ENCODE measurements at places on chromosomes 4 and X. TPM values are rescaled to one million over a fixed set of nuclear protein-coding genes. Genes with fewer than 3 reads are reported as not detected.

- no peak for DNase-seq
These were observed 61.8 kb downstream of the MAGED1 start for GRCh38 chrX:51955200-51955599.

DNA sequence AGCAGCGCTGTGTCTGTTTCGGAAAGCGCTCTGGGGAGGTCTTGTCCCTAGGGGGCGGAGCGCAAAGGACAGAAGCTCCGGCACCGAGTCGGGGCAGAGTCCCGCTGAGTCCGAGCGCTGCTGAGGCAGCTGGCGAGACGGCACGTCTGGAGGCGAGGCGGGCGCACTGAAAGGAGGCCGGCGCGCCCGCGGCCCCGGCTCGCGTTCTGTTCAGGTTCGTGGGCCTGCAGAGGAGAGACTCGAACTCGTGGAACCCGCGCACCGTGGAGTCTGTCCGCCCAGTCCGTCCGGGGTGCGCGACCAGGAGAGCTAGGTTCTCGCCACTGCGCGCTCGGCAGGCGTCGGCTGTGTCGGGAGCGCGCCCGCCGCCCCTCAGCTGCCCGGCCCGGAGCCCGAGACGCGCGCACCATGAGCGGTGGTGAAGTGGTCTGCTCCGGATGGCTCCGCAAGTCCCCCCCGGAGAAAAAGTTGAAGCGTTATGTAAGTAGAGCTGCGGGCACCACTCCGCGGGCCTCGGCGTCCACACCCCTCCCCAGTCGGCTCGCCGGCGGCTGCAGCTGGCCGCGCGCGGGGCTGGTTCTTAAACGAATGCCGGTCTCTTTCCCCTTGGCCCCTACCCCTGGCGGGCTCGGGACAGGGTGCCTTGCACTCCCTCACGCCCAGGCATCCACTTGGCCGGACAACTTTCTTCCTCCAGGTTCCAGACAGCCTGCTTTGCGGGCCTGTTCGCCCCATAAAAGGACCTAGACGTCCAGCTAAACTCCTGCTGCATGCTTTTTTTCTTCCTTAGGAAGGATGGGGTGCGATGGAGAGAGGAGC lies at the start of gene GAB1:
Gene GAB1, plus strand, starts transcription at position 96 of the 819 bp plus-strand sequence. Its CDS starts 313 bp downstream, at position 409.
- peak; percentile 63 for DNase-seq

GRCh38 chr4:142566777-142567176 lies 279.3 kb downstream of the INPP4B start:
- no peak for DNase-seq

- no peak for DNase-seq
These were observed 45.3 kb downstream of the MMRN1 start for GRCh38 chr4:89939994-89940393.

DNA sequence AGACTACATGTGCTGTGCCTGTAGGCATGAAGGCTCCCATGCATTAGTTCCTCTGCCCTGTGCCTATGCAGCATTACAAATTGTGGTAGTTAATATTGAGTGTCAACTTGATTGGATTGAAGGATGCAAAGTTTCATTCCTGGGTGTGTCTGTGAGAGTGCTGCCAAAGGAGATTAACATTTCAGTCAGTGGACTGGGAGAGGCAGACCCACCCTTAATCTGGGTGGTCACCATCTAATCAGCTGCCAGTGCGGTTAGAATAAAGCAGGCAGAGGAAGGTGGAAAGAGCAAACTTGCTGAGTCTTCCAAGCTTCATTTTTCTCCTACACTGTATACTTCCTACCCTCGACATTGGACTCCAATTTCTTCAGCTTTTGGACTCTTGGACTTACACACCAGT lies 460.2 kb upstream of the SMIM31 start:
- no peak for DNase-seq

- DNase-seq: no peak
These were observed 34.6 kb downstream of the MED14 start for GRCh38 chrX:40700640-40701342.

N4BP2 gene
- 50.5 TPM for total RNA-seq
